ENCODE measurements at places on chromosomes 6 and 20. TPM values are rescaled to one million over a fixed set of nuclear protein-coding genes. Genes with fewer than 3 reads are reported as not detected.

Gene CPNE5
- total RNA-seq, result 6.3 TPM

Gene PMEPA1
- total RNA-seq, result 5.2 TPM

Gene PHACTR1
- total RNA-seq, result 5.7 TPM

Gene TMEM14A
- total RNA-seq, result 7.3 TPM

Gene DDX43
- not detected for total RNA-seq

Gene OTOR
- not detected for total RNA-seq
